ENCODE measurements at places on chromosomes 16 and 17.

DNA sequence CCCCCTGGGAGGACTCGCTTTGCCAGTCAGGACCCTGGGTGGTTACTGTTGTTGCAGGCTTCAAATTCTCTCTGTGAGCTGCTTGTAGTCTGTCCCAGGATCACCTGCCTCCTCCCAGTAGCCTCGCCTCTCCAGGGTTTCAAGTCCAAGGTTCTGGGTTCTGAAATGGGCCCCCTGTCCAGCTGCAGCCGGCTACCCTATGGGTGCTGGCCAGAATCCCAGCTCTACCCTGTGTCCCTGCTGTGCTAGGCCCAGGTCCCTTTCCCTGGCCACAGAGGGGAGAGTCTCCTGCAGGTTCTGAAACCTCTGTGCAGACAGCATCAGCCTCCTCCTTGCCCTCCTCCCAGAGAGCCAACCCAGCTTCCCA lies 21.4 kb downstream of the UNC13D start:
- no peak for DNase-seq

DNA sequence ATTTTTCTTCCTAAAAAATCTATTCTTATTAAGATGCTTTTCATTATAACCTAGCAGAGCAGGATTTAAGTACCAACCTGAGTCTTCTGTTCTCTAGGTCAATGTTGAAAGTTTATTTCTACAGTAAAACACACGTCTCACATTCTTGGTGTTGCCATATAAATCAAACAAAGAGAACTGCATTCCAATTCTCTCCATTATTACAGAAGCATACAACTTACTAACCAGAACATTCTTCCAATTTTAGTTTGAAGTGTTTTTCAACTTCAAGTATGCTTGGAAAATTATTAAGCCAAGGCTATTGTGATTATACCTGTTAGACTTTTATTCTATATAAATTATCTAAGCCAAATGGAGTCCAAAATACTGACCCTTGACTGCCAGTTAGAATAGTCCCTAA lies 110.4 kb upstream of the PMFBP1 start:
- DNase-seq = no peak

GRCh38 chr16:11057711-11058345 lies 113.5 kb downstream of the CLEC16A start:
- DNase-seq = no peak

DNA sequence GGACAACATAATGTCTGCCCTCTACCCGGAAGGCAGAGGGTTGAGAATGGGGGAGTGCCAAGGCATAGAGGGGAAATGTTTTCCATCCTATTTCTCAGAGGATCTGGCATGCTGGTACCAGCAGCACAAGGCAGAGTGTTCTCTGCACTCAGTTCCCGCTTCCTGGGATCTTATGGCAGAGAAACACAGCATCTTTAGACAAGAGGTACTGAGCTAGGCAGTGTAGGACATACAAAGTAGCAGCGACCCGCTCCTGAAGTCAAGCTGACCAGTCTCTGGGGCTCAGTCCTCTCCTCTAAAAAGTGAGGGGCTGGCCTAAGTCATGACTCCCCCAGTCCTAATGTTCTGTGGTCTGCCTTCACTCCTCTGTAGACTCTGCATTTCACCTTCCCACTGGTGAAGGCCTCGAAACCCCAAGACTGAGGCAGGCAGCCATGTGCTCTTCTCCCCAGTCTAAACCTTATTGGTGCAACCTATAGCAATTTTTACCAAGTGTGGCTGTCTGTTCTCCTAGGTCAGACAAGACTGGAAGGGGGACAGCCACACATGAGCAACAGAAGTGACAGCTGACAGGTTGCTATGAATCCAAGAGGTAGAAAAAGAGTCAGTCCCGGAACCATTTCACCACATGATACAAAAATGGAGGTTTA lies 11.3 kb upstream of the TSPOAP1 start:
- no peak for DNase-seq

DNA sequence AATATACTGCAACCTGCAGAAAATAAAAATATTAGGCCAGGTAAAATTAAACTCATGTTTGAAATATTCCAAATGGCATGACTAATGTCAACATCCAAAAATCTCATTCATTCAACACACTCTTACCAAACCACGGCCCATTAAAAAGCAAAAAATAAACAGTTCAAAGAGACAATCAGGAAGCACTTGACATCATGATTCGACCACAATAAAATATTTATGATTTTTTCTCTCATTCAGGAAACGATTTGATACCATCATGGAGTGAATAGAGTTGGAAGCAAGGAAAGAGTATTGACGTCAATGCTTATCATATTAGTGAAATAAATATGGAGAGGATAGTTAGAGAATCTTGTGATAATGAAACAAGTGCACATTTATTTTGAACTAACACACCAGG lies 354.1 kb downstream of the KCNJ2 start:
- DNase-seq = no peak

GRCh38 chr17:75262112-75262606 lies 480 bp downstream of the MRPS7 start:
- peak; percentile 40 for DNase-seq

DNA sequence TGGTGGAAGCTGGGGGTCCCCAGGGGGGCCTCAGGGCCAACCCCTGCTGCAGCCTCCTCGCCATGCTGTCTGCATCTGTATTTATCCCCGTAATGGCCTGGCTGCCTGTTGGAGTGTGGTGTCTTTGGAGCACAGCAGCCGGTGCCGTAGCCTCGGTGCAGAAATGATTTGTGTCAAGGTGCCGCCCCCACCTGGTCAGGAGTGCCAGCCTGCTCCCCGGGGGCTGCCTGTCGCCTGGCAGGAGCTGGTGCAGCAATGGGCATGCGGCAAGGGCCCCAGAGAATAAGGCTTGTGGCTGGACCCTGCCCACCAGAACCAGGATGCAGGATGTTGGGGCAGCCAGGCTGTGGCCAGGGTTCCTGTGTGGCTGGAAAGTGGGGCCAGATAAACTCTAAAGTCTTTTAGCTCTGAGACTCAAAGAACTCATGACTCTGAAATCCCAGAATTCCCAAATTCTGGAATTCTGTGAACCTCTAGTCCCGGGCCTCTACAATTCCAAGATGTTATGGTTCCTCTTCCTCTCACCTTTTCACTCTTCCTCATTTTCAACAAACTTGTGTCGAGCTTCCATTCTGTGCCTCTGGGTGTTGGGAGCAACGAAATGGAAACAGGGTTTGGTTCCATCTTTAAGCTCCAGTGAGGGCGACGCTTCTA lies 5.9 kb downstream of the CPNE2 start:
- DNase-seq = no peak

- no peak for DNase-seq
Observed at GRCh38 chr17:79974566-79975497, 60.8 kb downstream of the TBC1D16 start.

DNA sequence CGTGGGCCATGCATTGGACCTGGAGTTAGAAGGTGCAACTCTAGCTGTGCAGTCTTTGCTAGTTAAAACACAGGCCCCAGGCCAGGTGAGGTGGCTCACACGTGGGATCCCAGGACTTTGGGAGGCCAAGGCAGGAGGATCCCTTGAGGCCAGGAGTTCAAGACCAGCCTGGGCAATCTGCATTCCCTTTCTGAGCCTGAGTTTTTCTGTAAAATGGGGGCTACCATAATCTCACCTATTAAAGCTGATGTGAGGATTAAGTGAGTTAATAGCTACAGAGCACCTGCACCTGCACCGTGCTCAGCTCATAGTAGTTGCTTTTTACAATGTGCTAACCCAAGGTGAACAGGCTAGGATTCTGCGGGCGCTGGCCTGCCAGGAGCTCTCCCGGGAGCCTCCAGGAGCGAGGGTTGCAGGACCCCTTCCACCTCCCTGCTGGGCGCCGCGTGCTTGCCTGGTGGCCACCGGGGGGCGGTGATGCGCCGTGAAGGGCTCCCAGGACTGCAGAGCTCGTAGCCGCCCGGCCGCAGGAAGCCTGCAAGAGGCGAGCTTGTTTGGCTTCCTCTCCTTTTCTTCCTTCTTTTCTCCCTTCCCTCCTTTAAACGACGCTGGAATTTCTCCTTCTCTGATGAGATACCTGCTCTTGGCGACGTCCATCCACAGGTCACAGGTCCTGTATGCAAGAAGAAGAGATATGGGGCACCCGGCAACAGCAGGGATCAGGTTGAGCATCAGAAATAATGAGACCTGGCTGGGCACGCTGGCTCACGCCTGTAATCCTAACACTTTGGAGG lies 51.3 kb downstream of the ZFP90 start:
- DNase-seq = peak; percentile 69
